ENCODE measurements at places on chromosomes 16 and 17.

DNA sequence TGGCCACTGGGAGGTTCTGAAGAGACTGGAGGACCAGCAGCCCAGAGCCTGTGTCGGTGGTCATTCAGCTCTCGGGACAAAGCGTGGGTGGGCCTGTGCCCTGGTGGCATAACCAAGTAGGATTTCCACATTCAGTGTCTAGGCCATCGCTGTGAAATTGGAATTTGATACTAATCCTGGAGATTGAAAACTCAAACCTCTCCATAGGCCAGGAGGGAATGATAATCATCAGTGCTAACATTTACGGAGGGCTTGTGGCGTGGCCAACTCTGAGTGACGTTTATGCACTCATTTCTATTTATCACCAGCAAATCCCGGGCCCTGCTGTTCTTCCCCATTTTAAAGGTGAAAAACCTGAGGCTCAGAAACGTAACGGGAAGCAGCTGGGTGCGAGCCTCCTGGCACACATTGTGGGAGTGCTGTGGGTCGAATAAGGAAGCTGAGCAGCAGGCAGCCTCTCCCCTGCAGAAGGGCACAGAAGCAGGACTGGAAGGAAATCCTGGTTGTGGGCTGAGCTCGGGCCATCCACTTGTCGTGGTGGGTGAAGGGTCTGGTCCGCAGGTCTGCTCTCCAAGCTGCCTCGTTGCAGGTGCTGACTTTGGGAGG, 33.1 kb downstream of the RAI1 start:
- DNase-seq: no peak

DNA sequence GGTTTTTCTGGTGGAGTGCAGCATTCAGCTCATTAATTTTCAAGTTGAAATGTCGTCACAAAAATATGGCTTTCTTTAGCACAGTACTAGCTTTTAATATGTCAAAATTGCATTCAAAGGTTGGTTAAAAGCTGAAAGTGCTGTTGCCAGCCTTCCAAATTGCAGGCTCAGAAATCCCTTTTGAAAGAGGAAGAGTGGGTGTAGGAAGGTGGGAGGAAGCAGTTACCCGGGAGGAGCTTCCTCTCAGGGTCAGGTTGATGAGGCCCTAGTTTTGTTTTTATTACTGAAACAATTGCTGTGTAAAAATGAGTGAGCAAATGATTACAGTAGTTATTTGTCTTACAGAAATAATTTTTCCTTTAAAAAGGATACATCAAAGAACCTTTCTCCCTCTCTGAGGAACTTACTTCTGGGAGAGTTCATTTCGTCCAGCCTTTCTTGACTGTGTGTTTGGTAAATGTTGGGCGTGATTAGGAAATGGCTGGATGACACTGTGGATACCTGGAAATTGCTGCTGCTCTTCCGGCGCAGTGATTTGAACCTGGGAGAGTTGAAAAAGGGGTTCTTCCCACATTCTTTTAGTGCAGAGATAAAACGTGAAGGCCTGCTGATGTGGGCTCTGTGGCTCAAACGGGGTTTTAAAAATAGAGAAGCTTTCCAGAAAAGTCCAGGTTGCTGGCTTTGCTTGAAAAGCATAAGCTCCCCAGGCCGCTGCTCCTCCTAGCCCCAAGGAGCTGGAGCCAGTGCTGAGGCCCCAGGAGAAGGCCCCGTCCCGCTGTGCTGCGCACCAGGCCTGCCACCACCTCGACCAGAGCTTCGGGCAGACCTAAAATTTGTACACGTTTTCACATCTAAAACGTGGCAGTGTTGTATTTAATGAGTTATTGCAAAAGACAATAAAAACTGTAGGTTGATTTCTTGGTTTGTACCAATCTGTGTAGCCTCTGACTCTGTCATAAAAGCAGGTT, 41.7 kb downstream of the SEC14L1 start:
- DNase-seq: no peak

GRCh38 chr17:42180922-42181850, at the start of gene KCNH4:
Gene KCNH4 (minus strand): TSS chr17:42181142. CDS start chr17:42180945, 197 bp downstream.
- no peak for DNase-seq

GRCh38 chr17:77027271-77027889, 113.4 kb upstream of the SEC14L1 start:
- no peak for DNase-seq

GRCh38 chr17:17580662-17581470, 10.6 kb downstream of the PEMT start:
- no peak for DNase-seq

DNA sequence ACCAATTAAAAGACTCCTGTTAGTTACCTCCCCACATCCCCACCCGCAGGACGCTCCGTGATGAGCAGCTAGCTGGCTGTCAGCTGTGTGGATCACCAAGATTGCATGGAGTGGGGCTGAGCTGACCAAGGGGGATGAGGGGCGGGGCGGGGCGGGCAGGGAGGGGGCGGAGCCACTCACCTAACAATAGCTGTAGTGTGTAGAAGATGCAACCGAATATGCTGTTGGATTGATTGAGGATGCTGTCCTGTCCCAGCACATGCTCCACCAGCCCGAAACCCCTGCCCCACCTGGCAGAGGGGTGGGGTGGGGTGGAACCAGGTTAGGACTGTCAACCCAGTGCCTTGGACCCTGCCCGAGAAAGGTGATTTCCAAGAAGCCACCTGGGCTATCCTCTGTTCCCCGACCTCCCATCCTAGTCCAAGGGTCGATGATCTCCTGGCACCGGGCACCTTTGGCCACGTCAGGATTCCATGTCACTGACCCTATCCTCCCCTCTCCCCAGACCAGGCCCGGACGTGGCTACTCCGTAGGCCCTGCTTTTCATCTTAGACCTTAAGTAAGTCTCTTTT, 1.4 kb downstream of the VKORC1 start:
- DNase-seq: no peak

DNA sequence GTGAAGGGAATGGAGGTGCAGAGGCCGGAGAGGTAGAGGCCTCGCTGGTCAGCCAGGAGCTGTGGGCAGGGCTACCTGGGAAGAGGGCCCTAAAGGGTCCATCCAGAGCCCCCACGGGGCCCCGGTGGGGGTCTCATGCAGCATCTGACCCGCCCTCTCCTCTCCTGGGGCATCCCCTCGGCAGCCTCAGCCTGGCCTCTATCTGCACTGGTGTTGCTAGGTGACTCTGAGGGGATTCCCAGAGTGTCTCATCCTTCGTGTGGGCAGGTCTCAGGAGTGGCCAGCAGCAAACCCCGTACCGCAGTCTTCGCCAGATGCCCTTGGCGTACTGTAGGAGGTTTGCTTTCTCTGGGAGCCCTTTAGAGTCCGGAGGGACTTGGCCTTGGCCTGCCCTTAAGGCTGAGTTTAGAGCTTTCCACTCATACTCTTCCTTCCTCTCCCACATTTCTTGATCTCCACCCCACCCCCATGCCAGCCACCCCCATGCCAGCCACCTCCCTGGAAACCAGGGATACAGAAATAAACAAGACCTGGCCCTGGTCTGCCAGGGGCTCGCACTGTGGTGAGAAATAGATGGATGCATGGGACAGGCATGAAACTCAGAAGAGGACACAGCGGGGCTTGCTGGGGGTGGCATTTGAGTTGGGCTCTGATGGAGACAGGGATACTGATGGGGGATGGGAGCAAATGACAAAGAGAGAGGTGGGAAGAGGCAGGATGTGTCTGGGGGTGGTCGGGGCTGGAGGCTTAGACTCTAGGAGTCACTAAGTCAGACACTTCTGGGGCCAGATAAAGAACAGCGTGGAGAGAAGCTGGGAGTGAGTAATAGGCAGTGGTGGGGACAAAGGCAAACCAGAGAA, 9.9 kb downstream of the SLC5A10 start:
- DNase-seq: no peak

DNA sequence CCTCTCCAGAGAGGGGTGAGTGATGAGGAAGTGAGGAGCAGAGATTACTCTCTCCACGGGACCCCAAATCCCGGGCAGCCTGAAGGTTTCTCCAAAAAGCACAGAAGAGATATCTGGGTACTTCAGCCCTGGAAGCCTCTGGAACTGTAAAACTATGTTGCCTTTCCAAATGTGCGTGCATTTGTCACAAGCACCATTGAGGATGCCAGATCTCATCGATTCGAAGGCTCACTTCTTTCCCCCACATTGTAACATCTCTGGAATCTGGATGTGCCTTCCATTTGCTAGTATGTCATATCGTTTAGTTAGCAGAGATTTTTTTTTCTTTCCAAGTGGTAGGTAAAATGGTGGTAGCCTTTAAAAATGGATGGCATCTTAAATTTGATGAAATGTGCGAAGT, 45.8 kb downstream of the ABCC12 start:
- DNase-seq: no peak

DNA sequence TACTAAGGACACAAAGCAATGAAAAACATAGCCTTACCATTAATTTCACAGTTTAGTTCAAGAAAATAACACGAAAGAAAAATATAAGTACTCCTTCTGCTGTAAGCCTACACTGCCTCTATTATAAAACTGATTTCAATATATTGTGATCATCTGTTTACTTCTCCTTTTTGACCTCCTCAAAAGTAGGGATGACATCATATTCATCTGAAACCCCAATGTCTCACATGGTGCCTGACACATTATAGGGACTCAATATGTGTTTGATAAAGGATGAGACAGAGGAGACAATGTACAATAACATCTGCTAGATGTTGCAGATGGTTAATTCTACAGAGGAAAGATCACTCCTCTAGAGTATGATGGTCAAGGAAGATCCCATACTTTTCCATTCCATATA, 118.4 kb upstream of the NOG start:
- no peak for DNase-seq

GRCh38 chr16:74844041-74844980, 69.7 kb upstream of the FA2H start:
- no peak for DNase-seq

DNA sequence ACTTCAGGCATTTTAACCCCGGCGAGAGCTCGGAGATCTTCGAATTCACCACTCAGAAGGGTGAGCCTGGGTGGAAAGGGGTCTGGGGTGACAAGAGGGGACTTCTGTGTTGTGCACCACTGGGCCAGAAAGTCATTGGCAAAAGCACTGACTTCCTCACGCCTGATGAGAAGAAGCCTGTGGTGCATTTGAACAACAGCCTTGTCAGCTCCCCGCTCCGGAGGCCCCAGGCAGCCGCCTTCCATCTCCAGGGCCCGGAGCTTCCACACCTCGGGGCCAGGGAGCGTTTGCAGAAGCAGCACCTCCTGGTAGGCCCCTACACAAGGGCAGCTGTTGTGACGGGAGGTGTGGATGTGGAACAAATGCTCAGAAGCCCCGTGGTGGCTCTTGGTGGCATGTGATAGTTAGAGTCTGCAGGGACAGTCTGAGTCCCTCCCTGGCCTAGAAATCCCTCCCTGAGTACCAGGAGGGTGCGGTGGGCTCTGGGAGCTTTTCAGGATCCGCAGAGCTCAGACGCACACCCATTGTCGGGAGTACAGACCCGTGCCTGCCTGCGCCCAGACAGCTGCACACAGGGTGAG, 9.7 kb downstream of the CACNG1 start:
- DNase-seq: no peak

- no peak for DNase-seq
Measured at GRCh38 chr17:63626551-63627180, 4.4 kb downstream of the MAP3K3 start.

DNA sequence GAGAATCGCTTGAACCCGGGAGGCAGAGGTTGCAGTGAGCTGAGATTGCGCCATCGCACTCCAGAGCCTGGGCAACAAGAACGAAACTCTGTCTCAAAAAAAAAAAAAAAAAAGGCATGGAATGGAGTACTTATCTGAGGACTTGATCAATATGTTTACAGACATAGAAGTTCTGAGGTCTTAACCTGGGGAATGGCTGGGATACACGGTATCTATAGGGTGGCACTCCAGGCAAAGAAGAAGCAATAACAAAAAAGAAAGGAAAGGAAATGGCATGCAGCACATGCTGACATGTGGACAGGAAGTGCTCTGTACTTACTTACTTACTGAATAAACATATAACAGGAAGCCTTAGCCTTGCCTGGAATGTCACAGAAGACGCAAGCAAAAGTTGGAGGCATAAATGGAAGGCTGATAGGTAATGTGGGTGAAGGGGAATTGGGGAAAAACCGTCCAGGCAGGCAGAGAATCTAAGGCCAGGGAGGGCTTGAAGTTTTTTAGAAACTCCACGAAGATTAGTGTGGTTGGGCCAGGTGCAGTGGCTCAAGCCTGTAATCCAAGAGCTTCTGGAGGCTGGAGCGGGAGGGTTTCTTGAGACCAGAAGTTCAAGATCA, 10.1 kb upstream of the SPOP start:
- DNase-seq: no peak

DNA sequence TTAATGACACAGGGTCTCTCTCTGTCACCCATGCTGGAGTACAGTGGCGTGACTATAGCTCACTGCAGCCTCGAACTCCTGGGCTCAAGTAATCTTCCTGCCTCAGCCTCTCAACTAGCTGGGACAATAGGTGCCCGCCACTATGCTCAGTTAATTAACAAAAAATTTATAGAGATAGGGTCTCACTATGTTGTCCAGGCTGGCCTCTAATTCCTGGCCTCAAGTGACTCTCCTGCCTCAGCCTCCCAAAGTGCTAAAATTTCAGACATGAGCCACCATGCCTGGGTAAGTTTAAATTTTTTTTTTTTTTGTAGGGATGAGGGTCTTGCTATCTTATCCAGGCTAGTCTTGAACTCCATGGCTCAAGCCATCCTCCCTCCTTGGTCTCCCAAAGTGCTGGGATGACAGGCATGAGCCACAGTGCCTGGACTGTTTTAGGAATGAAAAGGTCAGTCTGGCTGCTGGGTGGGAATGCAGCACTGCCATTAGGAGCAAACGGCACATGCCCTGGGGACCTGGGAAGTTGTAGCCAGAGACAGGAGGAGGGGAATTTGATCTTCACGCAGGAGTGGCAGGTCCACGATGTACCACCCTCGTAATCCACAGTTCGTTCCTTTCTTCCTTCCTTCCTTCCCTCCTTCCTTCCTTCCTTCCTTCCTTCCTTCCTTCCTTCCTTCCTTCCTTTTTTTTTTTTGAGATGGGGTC, 106.7 kb downstream of the HAPSTR1 start:
- no peak for DNase-seq

GRCh38 chr16:85436636-85437165, 176.4 kb upstream of the GSE1 start:
- DNase-seq: no peak

DNA sequence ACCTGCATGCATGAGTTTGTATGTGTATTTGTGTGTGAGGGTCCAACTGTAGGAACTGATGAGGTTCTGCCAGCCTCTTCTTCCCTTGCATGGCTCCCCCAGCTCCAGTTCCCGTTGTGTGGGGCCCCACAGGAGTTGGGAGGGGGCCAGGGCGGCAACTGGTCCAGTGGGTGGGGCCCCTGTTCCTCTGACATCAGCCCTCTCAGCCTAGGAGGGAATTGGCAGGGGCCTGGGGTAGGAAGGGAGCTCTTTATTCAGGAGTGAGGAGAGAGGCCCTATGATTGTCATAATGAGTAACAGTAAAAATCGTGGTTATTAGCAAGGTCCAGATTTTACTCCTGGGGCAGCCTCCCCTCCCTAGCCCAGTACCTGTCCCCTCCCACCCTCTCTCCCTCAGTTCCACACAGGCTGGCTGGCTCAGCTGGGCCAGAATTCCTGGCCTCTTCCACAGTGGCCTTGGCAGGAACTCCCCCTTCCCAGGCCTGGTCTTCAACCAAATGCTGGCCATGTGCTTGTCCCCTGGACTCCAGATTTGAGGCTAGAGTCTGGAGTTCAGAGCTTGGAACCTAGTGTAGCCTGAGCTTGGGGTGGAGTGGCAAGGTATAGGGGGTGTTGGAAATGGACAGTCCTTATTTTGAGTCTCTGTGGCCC, 18.9 kb downstream of the RARA start:
- no peak for DNase-seq

All from renal cortex interstitium (tissue), 15 donors.